ENCODE measurements at places on chromosomes 12 and 14.

DNA sequence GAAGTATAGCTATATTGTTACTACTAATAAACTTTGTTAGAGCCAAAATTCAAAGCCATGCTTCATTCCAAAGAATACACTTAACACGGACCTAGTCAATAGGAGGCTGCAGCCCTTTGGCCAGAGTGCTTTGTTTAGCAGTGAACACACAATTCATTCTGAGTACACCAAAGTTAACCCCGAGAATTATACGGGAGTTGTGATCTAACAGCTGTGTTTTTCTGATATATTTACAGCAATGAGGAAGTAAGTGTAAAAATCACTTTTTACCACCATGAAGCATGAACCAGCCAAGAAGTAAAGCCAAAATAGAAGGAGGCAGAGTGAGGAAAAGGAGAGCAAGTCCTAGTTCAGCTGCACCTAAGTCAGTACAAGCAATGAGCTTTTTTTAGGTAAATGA lies 156.8 kb upstream of the PDE3A start:
- DNase-seq = no peak

DNA sequence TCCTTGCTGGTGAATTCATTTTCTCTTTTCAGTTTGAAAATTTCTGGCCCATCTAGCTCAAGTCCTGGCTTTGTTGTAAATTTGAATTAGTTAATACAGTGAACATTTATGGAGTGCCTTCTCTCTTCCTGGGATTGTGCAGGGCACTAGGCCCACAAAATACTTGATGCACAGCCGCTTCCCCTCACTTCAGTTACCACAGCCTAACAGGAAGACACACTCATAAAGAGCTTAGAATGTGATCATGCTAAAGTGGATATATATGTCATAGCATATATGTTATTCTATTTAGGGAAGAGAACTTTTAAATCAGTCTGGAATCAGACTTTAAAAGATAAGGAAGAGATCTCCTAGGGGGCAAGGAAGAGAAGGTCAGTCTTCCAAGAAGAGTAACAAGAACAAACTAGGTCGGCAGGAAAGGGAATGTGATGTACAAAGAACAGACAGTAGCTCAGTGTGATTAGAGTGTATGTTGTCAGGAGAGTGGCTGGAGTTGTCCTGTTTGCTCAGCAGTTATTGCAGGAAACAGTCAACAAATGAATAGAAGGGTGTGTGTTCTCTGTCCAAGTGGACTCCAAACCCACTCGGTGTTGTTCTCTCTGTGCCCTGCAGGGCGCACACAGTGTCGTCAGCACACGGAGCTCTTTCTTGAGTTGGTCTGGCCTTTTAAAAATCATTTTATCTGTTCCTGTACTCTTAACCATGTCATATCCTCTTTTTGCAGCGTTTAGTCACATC lies 74.4 kb downstream of the DAAM1 start:
- no peak for DNase-seq

- DNase-seq = no peak
Measured at GRCh38 chr12:131628023-131628740, 82.7 kb upstream of the SFSWAP start.

- no peak for DNase-seq
Measured at GRCh38 chr12:69916544-69917235, 91.7 kb downstream of the MYRFL start.

Data from CD8-positive, alpha-beta memory T cell (primary cell).